A172 (cell line): ENCODE measurements at places on chromosomes 4 and X.

GRCh38 chr4:155197757-155198156 is 10.7 kb upstream of the NPY2R start:
- DNase-seq = no peak

GRCh38 chrX:26889574-26889973 is 573.6 kb downstream of the PPP4R3C start:
- peak; percentile 4 for DNase-seq

DNA sequence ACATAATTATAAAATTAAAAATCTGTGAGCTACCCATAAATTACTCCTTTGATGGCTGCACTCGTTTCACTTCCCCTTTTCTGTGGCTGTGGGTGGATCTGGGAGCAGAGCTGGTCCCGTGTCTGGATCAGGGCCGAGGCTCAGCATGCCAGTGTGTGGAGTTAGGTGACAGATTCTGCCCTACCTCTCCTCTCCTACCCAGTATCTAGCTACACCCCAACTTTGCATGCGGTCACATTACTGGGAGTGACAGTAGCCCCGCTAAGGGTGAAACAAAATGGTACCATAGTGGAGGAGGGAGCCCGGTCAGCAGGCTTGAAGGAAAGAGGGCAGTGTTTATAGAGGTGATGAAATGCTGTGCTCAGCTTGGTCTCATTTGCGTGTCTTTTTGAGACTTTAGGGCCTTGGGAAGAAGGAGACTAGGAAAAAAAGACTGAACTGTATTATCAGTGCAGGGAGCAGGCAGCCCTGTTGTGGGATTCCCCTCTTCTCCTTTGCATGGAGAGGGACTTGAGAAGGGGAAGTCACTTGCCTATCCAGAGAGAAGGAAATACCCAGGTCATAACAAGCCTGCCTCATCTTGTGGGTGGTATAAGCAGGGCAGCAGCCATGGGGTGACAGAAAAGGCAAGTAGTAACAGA is 48.4 kb downstream of the ARHGAP10 start:
- no peak for DNase-seq

- DNase-seq = no peak
Measured at GRCh38 chrX:104254442-104255115, at the start of gene ESX1. TSS of gene ESX1 (minus strand) at chrX:104254933. CDS start at chrX:104254849, 84 bp downstream.

DNA sequence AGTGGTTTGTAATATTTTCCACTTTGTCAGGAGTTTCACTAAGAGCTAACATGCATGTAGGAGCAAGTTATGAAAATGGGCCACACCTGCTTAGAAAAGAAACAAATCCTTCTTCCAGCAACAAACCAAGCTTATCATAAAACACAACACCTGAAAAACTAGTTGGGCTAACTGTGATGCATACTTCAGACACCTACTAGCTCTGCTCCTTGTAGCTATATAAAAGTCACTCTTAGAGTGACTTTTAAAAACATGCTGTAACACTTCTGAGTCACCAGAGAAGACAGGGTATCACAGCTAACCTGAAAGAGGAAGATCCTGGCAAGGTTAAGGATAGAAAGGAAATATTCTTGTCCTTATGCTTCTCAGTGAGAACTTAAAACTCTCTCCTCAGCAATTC is 3.6 kb upstream of the SLAIN2 start:
- no peak for DNase-seq

DNA sequence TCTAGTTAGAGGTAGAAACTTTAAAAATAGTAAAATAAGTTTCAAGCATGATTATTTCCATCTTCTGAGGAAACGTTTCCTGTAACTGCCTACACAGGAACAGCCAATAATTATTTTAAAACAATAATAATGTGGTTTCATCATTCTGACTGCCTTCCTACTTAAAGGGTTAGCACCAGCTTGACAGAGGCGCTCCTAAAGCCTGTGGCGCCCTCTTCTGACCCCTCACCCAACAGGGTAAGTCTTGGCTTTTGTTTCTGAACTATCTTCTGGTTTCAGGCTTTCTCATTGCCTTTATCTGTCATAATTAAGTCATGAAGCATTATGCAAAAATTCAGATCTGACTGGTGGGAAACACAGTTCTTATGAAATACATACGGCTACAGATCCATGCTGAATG is 96.7 kb downstream of the ITM2A start:
- DNase-seq = no peak

DNA sequence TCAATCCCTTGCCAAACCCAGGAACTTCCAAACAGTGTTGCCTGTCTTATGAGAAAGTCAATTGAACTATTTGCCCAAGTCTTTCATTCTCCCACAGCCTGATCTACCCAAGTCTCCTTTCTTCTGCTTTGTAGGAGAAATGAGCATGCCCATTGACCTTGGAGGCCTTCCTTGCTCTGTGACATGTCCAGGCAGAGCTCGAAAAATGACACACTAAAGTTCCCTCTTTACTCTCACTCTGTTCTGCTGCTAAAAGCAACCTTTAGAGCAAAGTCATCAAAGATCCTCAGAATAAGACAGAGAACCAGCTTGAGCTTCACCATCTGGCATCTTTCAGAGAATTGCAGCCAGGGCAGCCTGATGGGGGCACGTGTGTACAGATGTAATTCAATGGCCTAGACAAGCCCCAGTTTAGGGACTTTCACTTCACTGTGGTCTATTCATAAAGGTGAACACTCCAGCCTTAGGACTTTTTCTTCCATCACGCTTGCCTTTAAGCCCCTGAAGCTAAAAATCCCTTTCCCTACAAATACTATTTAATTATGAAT is 136.4 kb downstream of the AMELX start:
- no peak for DNase-seq

DNA sequence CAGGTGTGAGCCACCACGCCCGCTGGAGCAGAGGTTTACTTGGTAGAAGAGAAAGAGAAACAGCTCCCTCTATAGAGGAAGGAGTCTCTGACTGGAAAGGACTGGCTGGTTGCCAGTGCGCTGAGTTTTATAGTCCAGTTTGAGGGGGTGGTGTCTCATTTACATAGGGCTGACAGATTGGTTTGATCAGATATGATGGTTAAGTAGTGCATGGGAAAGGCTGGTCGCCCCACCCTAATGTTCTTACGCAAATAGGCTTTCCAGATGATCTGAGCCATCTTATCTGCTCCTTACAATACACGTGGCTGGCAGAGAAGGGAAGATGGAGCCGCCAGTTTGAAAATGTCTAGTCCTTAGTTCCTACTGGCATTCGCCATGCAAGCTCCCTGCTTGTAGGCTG is 439.5 kb downstream of the NAF1 start:
- peak; percentile 4 for DNase-seq

GRCh38 chr4:4899202-4899925 is 39.9 kb downstream of the MSX1 start:
- DNase-seq = no peak

DNA sequence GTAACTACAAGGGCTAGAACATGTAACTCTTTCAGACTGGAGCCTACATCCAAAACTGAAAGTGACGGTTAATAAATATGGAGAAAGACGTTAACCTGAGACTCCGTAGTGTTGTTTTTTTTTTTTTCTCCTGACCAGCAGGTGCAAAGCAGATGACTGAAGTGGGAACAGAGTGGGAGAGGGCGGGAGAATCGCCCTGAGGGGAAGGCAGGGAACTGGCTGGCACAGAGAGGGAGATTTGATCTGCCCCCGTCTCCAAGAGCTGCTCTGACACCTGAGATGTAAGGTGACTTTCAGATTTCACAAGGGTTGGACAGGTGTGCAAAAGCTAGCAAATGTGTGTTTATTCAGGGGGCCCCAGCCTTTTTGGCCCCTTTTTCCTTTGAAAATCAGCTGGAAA is 180.2 kb downstream of the PALLD start:
- no peak for DNase-seq

DNA sequence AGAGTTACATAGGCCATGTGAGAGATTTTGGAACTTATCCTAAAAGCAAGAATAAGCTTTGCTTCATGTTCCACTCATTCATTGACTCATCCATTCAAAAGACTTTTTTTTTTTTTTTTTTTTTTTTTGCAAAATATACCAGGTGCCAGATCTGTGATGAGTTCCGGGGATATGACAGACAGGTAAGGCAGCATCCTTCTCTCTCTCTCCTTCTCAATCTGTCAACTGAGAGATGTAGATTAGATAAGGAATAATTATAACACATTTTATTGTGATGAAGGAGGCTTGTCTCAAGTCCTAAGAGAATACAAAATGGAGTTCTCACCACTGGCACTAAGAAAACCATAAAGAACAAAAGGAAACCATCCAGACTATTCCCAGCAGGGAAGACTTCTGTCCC is 190.2 kb upstream of the CPEB2 start:
- DNase-seq = no peak

DNA sequence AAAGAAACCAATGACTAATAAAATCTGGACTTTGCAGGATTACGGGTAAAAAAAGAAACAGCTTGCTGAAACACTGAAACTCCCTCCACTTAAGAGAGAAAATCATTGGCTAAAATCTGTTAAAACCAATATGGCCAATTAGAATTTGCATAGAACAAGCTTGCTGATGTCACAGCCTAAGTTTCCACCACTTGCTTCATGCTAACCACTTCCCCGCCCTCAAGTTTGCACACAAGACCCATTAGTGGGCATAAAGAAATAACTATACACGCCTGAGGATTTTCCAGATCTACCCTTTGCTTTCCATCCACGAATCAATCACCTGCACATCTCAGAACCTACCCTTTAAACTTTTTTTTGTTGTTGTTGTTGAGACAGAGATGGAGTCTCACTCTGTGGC is 42.7 kb upstream of the PHEX start:
- no peak for DNase-seq

DNA sequence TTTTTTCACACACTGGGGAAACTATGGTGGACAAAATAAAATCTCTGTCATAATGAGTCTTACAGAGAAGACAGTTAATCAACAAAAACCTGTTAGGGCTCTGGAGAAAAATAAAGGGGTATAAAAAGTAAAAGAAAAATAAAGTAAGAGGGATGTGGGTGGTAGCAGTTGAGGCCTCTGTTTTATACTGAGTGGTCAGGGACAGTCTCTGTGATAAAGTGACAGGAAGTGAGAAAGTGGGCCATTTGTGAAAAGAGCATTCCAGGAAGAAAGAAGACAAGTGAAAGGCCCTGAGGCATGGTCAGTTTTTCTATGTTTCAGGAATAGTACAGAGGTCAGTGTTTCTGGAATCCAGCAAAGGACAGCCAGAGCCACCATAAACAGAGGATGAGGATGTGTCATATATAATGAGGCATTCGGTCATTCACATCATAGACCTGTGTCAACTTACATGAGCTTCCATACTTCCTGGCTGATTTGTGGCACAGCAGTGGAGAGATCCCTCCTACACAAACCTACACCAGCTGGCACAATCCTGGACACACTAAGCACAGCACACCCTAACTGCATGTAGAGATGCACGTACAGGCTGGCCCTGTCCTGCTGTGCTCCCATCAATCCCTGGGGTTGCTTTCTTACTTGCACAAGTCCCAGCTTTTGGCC is 64.4 kb upstream of the NAP1L5 start:
- no peak for DNase-seq
